ENCODE measurements at places on chromosomes 7 and 10. TPM values are rescaled to one million over a fixed set of nuclear protein-coding genes. Genes with fewer than 3 reads are reported as not detected.

The SYT15B gene
- under 0.01 TPM for total RNA-seq

The BLNK gene
- total RNA-seq, result not detected

The HPSE2 gene
- total RNA-seq, result 0.50 TPM

The ZNF655 gene
- 82.1 TPM for total RNA-seq

All from uterine smooth muscle cell (primary cell).